Activated CD4-positive, alpha-beta T cell treated with anti-CD3 and anti-CD28 coated beads, Interleukin-2, Interleukin-4, amounts not matched to agents 100 ng/mL and 50 ng/mL, durations not matched to agents 16 hours and 8 hours (primary cell): ENCODE measurements at places on chromosomes 12 and 14.

- no peak for DNase-seq
Observed at GRCh38 chr12:32860192-32860591, 36.4 kb downstream of the PKP2 start.

- DNase-seq = no peak
Observed at GRCh38 chr12:67650388-67651131, 2.0 kb downstream of the DYRK2 start.

DNA sequence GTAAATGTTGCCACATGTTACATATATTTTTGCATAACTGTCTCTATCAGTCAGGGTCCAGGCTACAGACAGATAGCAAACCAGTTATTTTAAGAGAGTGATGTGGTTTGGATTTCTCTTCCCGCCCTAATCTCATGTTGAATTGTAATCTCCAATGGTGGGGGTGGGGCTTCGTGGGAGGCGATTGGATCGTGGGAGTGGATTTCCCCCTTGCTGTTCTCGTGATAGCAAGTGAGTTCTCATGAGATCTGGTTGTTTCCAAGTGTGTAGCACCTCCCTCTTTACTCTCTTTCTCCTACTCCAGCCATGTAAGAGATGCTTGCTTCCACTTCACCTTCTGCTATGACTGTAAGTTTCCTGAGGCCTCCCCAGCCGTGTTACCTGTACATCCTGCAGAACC lies 704.2 kb upstream of the TBX3 start:
- DNase-seq = no peak

GRCh38 chr12:53180931-53181645 lies 363 bp upstream of the CSAD start:
- peak; percentile 82 for DNase-seq

DNA sequence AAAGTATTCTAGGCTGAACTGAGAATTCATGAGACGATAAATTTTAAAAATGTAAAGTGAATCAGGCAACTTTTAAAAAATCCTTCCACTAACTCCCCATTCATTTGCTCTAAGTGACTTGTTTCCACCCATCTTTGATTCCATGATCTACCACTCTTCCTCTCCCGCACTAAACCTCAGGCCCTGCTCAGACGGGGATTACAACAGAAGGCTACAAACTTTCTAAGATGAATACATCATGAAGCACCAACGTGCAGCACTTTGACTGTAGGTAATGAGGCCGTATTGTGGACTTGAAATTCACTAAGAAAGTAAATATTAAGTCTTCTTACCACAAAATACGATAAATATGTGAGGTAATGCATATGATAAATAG lies 30.0 kb downstream of the TMEM132D start:
- DNase-seq = no peak

GRCh38 chr14:31582836-31583452 lies 21.7 kb downstream of the NUBPL start:
- no peak for DNase-seq
